Psoas muscle (tissue), 8 donors: ENCODE measurements at places on chromosomes 5 and 9. TPM values are rescaled to one million over a fixed set of nuclear protein-coding genes. Genes with fewer than 3 reads are reported as not detected.

DCP2 gene
- polyA plus RNA-seq, result 5.1 TPM

ALDH1A1 gene
- polyA plus RNA-seq, result 7.0 TPM

CTNNAL1 gene
- 14.1 TPM for polyA plus RNA-seq

PCDH12 gene
- polyA plus RNA-seq, result 1.5 TPM

PTPN3 gene
- polyA plus RNA-seq, result 14.2 TPM

PIP5KL1 gene
- 0.05 TPM for polyA plus RNA-seq

AP3B1 gene
- 24.4 TPM for polyA plus RNA-seq

GRXCR2 gene
- not detected for polyA plus RNA-seq

FIBCD1 gene
- polyA plus RNA-seq, result not detected

- no peak overlapping the region for H3K4me3 ChIP-seq
- H3K36me3 ChIP-seq, result no peaks in the 10 kb centered on the region
- no peaks in the 10 kb centered on the region for H3K4me1 ChIP-seq
- no peak overlapping the region for H3K27ac ChIP-seq
- H3K27me3 ChIP-seq, result no peaks in the 10 kb centered on the region
- DNase-seq, result no peak
Measured at GRCh38 chr5:100840370-100840769, 62.7 kb downstream of the ST8SIA4 start.

- peaks cover 9% of the 10 kb centered on the region for H3K36me3 ChIP-seq
- H3K27me3 ChIP-seq, result no peaks in the 10 kb centered on the region
- no peak for DNase-seq
- peak overlapping the region; percentile 88 for H3K4me3 ChIP-seq
- H3K4me1 ChIP-seq, result no peaks in the 10 kb centered on the region
- peak overlapping the region; percentile 67 for H3K27ac ChIP-seq
Measured at GRCh38 chr9:83622433-83622938, 457 bp upstream of the IDNK start.

DNA sequence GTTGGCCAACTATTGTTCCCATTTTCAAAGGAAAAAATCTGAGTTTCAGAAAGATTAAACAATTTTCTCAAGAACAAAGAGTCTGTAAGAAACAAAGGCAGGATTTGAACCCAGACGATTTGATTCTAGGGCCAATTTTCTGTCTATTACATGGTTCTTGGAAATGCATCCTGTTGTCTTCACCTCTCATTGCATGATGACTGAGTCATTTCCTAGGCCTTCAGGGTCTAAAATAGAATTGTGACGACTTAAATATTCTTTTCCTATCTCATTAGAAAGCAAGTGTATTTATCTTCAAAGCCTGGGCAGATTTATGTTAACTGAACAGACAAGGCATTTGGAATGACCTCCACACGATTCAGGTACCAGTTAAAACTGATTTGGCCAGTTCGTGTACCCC lies 512.9 kb downstream of the NTRK2 start:
- no peak for DNase-seq
- no peaks in the 10 kb centered on the region for H3K4me1 ChIP-seq
- no peak overlapping the region for H3K4me3 ChIP-seq
- no peaks in the 10 kb centered on the region for H3K36me3 ChIP-seq

DNA sequence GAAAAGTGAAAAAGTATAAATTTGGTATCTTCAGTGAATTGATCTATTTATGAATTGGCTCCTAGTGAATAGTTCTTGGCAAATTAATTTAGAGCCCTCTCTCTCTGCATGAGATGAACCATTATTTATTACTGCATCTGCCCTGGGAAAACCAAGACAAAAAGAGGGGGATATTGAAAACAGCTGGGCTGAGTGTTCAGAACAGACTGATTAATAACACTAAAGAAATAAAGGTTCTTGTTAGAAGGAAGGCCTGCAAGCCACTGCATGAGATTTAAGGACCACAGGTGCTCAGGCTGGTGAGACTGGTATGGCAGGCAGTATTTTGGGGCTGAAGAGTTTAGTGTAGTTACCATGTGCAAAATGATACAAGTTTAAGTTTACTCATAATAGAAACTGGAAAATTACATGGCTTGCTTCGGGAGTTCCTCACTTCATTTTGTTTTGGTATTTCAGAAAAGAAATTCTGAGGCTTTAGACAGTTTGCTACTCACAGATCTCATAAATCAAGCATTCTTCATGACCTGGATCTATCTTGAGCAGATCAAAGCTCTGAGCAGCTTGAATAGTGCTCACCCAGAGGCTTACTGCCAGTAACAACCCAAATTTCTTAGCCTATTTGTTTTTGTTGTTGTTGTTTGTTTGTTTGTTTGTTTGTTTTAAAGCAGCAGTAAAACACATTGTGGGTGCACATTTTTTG lies 56.1 kb downstream of the KIAA1958 start:
- H3K27me3 ChIP-seq, result no peaks in the 10 kb centered on the region
- no peak overlapping the region for H3K27ac ChIP-seq
- H3K4me1 ChIP-seq, result no peaks in the 10 kb centered on the region
- no peak for DNase-seq

GRCh38 chr5:34503379-34504253 lies 152.5 kb upstream of the RAI14 start:
- H3K27ac ChIP-seq, result no peak overlapping the region
- no peaks in the 10 kb centered on the region for H3K4me1 ChIP-seq
- no peaks in the 10 kb centered on the region for H3K27me3 ChIP-seq
- no peak overlapping the region for H3K4me3 ChIP-seq
- no peaks in the 10 kb centered on the region for H3K36me3 ChIP-seq

GRCh38 chr5:144028636-144029035 lies 141.8 kb downstream of the YIPF5 start:
- no peak for DNase-seq
- peak overlapping the region; percentile 28 for H3K27ac ChIP-seq
- no peaks in the 10 kb centered on the region for H3K36me3 ChIP-seq
- H3K27me3 ChIP-seq, result no peaks in the 10 kb centered on the region
- H3K4me1 ChIP-seq, result peaks cover 6% of the 10 kb centered on the region
- no peak overlapping the region for H3K4me3 ChIP-seq

- H3K27ac ChIP-seq, result no peak overlapping the region
- no peaks in the 10 kb centered on the region for H3K27me3 ChIP-seq
- no peak for DNase-seq
- no peaks in the 10 kb centered on the region for H3K36me3 ChIP-seq
Measured at GRCh38 chr5:171477101-171477500, 57.7 kb downstream of the FGF18 start.

DNA sequence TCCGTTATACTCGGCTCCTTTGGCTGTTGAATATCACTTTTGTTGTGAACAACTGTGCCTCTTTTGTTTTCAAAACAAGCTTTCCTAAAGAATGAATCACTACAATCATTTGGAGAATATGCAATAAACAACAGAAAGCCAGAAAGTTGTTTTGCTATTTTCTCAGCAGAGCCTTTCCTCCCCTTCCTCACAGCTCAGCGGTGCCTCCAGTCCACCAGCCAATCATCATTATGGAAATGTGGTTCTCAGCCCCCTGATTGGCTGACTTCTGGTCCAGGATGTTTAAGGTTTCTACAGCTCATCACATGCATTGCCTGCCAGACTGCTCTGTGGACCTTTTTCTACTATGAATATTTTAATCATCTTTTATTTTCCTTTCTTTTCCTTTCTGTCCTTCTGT lies 9.1 kb upstream of the ZNF608 start:
- no peaks in the 10 kb centered on the region for H3K27me3 ChIP-seq
- DNase-seq, result no peak
- peak overlapping the region; percentile 50 for H3K4me3 ChIP-seq

GRCh38 chr5:58150926-58151325 lies 309.0 kb downstream of the PLK2 start:
- no peaks in the 10 kb centered on the region for H3K27me3 ChIP-seq
- no peaks in the 10 kb centered on the region for H3K36me3 ChIP-seq
- no peaks in the 10 kb centered on the region for H3K4me1 ChIP-seq
- H3K4me3 ChIP-seq, result no peak overlapping the region
- no peak for DNase-seq

GRCh38 chr5:115749016-115749415 lies 67.4 kb downstream of the CDO1 start:
- H3K27ac ChIP-seq, result no peak overlapping the region
- no peaks in the 10 kb centered on the region for H3K4me1 ChIP-seq
- no peak overlapping the region for H3K4me3 ChIP-seq
- no peak for DNase-seq

DNA sequence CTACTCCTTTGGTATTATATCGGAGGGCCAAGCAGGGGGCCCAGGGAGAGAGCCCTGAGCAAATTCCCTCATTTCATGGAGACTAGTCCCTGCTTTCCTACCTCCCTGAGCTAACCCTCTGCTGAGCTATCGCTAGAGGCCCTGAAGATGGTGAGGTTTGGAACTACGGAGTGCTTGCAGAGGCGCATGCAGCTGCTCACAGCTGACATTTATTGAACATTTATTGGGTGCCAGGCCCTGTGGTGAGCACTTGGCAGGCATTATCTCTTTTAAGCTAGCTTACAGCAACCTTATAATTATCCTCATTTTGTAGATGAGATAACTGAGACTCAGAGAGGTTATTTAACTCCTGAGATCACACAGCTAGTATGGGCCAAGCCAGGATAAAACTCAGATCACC lies 9.8 kb downstream of the FAT2 start:
- H3K4me3 ChIP-seq, result no peak overlapping the region
- H3K36me3 ChIP-seq, result no peaks in the 10 kb centered on the region
- no peak overlapping the region for H3K27ac ChIP-seq
- H3K27me3 ChIP-seq, result no peaks in the 10 kb centered on the region
- peaks cover 5% of the 10 kb centered on the region for H3K4me1 ChIP-seq

- no peaks in the 10 kb centered on the region for H3K36me3 ChIP-seq
- no peak overlapping the region for H3K4me3 ChIP-seq
- no peak overlapping the region for H3K27ac ChIP-seq
- no peaks in the 10 kb centered on the region for H3K27me3 ChIP-seq
- no peaks in the 10 kb centered on the region for H3K4me1 ChIP-seq
- DNase-seq, result no peak
Measured at GRCh38 chr9:108117795-108118194, 628.2 kb upstream of the KLF4 start.

DNA sequence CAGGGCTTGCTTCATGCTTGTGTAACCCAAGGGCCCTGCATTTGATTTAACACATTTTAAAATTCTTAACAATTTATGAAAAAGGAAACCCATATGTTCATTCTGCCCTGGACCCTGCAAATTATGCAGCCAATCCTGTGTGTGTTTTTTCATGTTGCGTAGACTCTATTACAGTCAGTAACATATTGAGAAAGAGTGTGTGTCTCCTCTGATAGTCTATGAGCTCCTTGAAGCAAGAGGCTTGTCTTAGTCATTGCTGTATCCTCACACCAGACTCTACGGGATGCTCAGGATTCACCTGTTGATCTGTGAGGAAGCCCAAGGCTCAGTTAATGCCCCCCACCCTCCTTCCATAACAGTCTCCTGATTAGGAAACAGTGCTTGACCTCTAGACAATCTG lies 177.3 kb upstream of the DMAC1 start:
- no peaks in the 10 kb centered on the region for H3K27me3 ChIP-seq
- no peak overlapping the region for H3K27ac ChIP-seq
- no peak for DNase-seq
- H3K36me3 ChIP-seq, result no peaks in the 10 kb centered on the region
- no peak overlapping the region for H3K4me3 ChIP-seq
- no peaks in the 10 kb centered on the region for H3K4me1 ChIP-seq

DNA sequence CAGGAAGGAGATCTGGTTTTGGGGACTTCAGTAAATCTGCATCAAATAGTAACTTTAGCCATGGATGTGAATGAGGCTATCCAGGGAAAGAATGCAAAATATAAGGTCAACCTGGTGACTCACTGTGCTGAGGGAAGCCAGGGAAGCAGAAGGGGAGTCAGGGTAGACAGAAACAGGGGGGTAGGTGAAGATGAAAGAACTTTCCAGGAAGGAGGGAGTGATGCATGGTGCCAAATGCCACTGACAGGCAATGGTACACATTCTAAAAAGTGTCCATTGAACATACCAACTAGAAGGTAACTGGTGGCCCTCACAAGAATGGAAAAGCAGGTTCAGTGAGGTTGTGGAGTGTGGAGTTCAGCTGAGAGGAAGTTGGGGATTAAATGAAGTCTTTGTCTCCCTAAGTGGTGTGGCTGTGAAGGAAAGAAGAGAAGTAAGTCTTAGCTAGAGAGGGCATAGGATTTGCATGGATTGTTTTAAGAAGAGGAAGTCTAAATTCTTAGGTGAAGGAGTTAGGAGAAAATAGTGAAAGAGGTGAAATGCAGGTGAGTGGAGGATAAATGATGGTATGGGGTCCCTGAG lies 35.5 kb downstream of the PALM2AKAP2 start:
- peaks cover 3% of the 10 kb centered on the region for H3K4me1 ChIP-seq
- H3K27ac ChIP-seq, result no peak overlapping the region
- peaks cover 1% of the 10 kb centered on the region for H3K27me3 ChIP-seq
- no peak overlapping the region for H3K4me3 ChIP-seq

DNA sequence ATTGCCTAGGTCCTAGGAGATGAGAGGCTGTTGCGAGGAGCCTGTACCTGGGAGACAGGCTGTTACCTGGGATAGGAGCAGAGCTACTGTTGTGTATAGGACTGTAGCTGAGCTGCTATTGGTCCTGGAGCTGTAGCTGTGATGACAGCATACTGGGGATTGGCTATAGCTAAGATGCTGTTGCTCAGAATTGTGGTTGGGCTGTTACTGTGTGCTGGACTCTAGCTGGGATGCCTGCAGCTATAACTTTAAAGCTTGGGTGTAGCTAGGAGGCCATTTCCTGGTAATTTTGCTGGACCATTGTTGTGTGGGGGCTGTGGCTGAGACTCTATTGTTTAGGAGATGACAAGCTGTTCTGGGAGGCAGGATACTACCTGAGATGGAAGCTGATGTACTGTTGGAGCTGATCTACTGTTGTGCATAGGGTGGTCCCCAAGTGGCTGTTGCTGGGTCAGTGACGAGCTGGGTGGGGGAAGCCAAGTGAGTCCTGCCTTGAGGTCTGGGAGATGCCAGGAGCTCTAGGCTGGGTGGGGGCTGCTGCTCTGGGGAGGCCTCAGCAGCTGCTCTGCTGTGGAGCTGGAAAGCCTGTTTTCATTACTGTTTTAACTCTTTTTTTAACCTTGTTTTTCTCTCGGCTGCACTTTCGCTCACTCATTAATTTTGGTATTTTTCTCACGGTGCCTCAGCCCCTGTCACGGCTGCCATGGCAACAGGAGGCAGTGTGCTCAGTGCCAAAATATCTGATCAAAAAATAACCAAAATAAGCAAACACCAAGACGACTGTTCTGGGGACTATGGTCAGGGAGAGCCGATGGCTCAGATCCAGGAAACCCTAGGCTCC lies 3.0 kb upstream of the PCDH1 start:
- peaks cover 24% of the 10 kb centered on the region for H3K4me1 ChIP-seq
- peak overlapping the region; percentile 2 for H3K27ac ChIP-seq
- no peak overlapping the region for H3K4me3 ChIP-seq
- no peaks in the 10 kb centered on the region for H3K36me3 ChIP-seq
- H3K27me3 ChIP-seq, result peaks cover 56% of the 10 kb centered on the region

GRCh38 chr9:81372628-81373191 lies 316.6 kb downstream of the TLE1 start:
- DNase-seq, result peak; percentile 85
- H3K4me1 ChIP-seq, result peaks cover 15% of the 10 kb centered on the region
- H3K27me3 ChIP-seq, result no peaks in the 10 kb centered on the region
- peak overlapping the region; percentile 87 for H3K27ac ChIP-seq
- H3K4me3 ChIP-seq, result no peak overlapping the region
- H3K36me3 ChIP-seq, result no peaks in the 10 kb centered on the region

- H3K27me3 ChIP-seq, result no peaks in the 10 kb centered on the region
- peak; percentile 53 for DNase-seq
- peaks cover 42% of the 10 kb centered on the region for H3K4me1 ChIP-seq
Measured at GRCh38 chr9:121674952-121675351, 23.5 kb downstream of the DAB2IP start.

- no peak overlapping the region for H3K27ac ChIP-seq
- no peak overlapping the region for H3K4me3 ChIP-seq
- H3K36me3 ChIP-seq, result no peaks in the 10 kb centered on the region
- H3K27me3 ChIP-seq, result no peaks in the 10 kb centered on the region
- no peaks in the 10 kb centered on the region for H3K4me1 ChIP-seq
- DNase-seq, result no peak
Measured at GRCh38 chr5:157066080-157066479, 7.2 kb upstream of the HAVCR1 start.
